Activated CD4-positive, alpha-beta T cell treated with anti-CD3 and anti-CD28 coated beads for 24 hours (primary cell): ENCODE measurements at places on chromosomes 6 and 20.

GRCh38 chr20:58349570-58349969 is 39.5 kb upstream of the VAPB start:
- no peak for DNase-seq

- no peak for DNase-seq
Measured at GRCh38 chr6:121616406-121616805, 181.0 kb downstream of the GJA1 start.

DNA sequence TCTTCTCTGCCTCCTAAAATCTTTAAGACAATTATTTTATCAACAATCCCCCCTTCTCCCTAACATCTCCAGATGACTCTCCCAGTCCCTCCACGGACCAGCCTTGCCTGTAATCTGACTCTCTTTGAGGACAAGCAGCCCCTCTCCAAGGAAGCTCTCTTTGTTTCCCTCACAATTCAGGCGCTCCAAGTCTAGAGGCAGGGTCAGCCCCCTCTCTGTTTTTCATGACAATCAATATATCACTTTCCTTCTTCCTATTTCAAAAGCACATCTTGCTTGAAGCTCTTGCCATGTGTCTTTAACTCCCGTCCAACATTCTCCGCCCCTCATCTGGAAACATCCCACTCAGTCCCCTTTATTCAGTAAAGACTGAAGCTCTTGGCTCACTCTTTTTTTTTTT is 393.4 kb upstream of the SULF2 start:
- DNase-seq: no peak

DNA sequence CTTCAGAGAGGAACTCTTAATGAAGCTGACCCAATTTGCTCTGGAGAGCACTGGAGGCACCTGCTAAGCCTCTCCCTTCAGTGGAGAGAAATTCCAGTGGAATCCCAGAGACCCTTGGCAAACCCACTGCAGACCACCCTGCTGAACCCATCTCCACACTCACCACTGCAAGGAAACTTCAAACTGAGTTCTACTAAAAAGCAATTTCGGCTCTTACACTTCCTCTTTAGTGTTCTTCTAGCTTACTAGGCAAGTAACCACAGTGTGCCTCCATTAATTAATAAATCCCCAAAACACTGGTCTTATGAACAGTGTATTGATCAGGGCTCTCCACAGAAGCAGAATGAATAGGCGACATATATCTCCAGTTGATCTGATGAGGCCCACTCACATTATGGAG is 43.0 kb upstream of the HLA-E start:
- no peak for DNase-seq

DNA sequence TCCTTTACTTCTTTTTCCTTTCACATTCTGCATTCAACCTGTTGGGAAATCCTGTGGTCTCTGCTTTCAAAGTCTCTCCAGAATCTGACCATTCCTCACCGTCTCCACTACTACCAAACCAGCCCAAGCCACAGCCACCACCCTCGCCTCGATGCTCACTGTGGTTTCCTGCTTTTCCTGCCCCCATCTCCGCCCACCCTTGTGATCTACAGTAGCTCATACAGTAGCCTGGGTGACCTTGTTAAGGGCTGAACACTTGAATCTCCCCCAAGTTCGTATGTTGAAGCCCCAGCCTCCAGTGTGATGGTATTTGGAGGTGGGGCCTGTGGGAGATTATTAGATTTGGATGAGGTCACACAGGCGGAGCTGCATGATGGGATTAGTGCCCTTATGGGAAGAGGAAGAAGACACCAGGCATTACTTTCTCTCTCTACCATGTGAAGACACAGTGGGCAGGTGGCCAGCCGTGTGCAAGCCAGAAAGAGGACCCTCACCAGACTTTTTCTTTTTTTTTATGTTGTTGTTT is 189.0 kb upstream of the UST start:
- no peak for DNase-seq

- DNase-seq: no peak
Measured at GRCh38 chr6:151275121-151275520, 35.4 kb downstream of the AKAP12 start.
